Renal cortical epithelial cell (primary cell): ENCODE measurements at places on chromosomes 6 and 20. TPM values are rescaled to one million over a fixed set of nuclear protein-coding genes. Genes with fewer than 3 reads are reported as not detected.
A peak's percentile ranks its signal among the peaks of the same experiment; 100 is the strongest.

Gene HLA-DRB1
- total RNA-seq, result 0.99 and 18.2 TPM in 2 replicates

Gene ERVFRD-1
- not detected in 2 replicates for total RNA-seq

Gene LY6G6C
- not detected in 2 replicates for total RNA-seq

Gene KLC4
- total RNA-seq, result 17.0 and 29.3 TPM in 2 replicates

Gene COL21A1
- 0.50 TPM in 1 of 2 replicates, not detected in the other for total RNA-seq

Gene TREM1
- not detected in 2 replicates for total RNA-seq

DNA sequence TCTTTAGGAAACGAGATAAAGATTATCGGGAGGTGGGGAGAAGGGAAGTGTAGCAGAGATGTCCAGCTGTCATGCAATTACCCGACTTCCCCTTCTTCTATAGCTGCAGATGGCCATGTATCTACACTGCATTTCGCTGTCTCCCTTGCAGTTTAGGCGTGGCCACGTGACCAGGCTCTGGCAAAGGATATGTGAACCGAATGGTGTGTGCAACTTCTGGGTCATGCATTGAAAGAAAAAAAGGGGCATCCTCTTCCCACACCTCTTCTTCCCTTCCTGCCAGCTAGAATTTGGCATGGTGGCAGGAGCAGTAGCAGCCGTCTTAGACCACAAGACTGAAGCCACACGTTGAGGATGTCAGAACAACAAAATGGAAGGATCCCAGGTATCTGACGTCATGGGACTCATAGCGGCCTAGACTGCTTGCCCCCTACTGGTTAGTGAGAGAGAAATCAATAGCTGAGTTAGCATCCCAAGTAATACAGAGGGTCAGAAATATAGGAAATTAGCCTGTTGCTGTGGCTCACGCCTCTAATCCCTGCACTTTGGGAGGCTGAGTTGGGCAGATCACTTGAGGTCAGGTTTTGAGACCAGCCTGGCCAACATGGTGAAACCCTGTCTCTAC, 32.8 kb downstream of the TCF15 start:
- no peak for DNase-seq

DNA sequence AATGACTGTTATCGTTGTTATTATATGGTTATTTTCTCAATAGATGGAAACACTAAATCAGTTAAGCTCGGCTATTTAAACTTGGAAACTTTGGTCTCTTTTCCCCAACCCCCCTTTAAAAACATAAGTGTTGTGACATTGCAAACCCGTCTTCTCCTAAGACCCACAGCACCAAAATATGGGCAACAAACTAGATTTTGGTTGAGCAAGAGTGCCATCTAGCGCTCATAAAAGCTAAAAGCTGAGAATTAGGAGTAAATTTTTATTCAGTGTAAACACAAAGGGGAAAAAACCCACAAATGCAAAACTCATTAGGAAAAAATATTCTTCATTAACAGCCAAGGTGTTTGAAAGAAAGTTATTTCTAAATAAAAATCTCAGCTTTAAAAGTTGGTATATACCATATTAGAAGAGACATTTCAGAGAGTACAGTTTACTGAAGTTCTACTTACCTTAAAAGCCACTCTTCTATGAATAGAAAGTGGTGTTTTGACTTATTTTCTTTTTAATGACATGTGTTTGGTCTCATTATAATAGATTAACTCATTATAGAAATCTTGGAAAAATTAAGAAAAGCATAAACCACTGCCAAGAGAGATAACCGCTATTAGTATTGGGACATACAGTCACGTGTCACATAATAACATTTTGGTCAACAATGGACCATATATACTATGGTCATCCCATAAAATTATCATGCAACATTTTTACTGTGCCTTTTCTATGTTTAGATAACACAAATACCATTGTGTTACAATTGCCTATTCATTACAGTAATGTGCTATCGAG, 21.1 kb downstream of the SESN1 start:
- DNase-seq, result peak; percentile 60

DNA sequence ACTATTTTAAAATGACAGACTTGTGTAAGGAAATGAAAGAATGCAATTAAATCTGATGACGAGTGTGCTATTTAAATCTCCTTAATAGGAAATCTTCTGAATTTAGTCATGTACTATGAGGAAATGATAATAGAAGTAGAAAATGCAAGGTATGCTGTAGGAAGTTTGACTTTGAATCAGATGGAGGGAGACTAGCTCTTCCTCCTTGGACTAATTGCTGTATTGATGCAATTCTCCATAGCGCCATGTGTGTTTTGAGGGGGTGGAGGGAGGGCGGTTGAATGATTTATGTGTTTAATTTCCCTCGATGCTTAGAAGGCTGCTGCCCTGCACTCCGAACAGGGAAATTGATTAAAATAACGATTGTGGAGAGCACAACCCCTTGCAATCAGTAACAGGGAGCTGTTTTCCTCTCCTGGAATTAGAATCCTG, 214.4 kb upstream of the PRND start:
- DNase-seq, result peak; percentile 95

DNA sequence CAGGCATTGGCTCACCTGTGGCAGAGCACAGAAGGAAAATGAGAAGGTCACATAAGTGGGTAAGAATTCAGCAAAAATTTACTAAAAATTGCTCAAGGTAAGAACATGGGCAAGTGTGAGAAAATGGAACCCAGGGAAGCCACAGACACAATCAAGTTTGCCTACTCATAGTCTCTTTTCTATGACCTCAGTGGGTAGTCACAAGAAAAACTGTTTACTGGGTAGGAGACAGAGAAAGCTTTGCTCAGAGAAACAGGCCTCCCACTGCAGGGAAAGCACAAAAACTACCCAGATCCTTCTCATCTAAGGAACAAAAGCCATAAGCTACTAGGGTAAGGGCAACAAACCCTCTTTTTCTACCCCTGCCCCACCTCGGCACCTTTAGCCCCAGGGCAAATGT, 35.2 kb downstream of the FAM184A start:
- DNase-seq, result no peak

DNA sequence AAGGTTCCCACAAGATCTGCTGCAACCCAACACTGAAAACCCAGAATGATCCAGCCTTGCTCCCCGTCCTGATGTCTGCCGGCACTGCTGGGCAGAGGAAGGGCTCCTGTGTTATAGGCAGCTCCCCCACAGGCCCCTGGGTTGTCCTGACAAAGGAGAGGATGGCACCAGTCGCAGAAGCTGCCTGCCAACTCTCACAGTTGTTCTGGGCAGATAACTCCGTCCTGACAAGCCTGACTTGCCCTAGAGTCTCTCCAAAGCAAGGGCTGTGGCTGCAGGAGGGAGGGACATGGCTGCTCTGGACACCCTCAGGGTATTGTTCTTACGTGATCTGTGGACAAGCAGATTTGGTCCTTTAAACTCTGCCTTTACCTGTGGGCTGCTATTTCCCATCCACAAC, 243.8 kb downstream of the CDH26 start:
- no peak for DNase-seq

DNA sequence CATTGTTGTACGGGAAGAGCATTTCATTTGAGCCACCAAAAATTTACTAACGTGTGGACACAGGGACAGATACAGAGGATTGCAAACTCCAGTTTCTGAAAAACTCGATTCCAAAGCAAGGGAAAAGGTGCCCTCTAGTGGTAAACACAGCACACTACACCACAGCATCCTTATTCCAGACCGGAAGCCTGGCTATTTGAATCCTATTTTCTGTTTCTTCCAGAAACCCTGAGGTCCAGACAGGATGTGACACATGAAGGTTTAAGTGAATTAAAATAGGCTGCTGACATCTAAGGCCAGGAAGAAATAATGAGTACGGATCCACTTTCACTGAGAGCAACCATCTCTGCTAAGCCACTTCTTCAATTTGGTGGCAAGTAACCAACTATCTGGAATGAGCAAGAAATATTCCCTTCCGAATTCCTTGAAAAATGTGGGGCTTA, 31.8 kb upstream of the GMPR start:
- peak; percentile 78 for DNase-seq

DNA sequence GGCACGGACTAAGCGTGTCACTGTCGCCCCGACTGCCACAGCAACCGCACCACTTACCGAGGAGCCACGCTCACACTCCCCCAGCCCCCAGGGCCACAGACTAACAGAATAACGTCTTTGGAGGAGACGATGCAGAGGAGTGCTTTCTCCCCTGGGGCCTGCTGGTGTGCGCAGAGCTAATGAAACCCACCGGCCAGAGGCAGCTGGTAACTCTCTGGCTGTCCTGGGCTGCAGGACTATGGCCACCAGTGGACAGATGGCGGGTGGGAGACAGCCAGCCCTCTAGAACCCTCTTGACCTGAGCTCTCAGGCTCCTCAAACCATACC, 228.0 kb downstream of the DLL1 start:
- no peak for DNase-seq

DNA sequence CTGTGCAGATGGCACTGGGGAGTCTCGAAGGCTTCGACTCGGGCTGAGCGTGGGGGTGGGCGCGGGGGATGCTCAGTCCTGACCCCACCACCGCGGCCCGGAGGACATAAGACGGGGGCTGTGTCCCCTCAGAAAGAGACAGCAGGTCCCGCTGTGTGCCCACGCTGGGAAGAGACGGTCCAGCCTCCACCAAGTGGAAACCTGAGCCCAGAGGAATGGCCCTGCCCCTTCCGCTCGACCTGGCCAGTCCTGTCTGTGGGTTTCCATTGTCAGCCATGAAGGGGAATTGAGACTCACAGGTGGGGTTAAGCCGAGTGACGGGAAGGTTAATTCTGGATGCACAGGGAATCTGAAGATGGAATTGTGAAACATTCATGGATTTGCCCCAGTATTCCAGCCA, 442.7 kb downstream of the PREX1 start:
- DNase-seq, result no peak

- no peak for DNase-seq
Measured at GRCh38 chr6:33699739-33700138, 11.8 kb downstream of the UQCC2 start.

DNA sequence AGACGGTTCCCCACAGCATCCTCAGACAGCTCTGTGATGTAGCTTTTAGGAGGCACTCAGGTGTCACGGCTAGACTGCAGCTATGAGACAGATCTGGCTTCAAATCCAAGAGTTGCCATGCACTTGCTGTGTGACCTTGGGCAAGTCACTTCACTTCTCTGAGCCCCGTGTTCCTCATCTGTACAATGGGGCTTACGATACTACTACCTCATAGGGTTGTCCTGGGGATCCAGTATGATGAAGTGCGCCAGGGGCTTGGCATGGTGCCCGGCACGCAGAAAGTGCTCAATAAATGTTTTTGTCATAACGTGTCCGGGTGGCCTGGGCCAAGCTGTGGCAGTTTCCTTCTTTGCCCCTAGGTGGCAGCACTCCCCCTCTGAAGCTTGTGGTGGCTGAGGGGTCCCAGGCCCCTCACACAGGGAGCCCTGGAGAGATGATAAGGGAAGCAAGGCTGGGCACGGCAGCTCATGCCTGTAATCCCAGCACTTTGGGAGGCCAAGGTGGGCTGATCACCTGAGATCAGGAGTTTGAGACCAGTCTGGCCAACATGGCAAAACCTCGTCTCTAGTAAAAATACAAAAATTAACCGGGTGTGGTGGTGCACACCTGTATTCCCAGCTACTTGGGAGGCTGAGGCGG, 19.1 kb upstream of the CHMP4B start:
- no peak for DNase-seq
